ENCODE measurements at places on chromosomes 4 and X.

GRCh38 chr4:40596522-40596921 is 33.1 kb downstream of the RBM47 start:
- no peak for DNase-seq

- no peak for DNase-seq
Observed at GRCh38 chrX:15748841-15749240, 10.8 kb downstream of the CA5B start.

- no peak for DNase-seq
Observed at GRCh38 chr4:165328708-165329107, 1.2 kb downstream of the MSMO1 start.

DNA sequence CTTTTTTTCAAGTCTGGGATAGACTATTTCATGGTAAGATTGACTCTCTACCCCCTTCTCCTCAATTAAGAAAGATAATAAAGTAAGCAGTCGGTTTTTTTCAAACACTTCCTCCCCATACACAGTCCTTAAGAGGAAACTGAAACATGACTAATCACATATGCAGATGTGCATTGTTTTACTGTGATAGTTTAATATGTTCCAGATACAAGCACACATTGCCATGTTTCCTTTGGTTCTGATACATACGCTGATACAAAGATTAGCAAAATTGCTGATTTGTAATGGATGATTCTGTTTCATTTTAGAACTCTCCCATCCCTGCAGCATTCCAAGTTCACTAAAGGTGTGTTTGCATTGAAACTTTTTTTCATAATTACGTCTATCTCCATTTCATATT is 76.1 kb downstream of the FBXO8 start:
- DNase-seq: no peak

DNA sequence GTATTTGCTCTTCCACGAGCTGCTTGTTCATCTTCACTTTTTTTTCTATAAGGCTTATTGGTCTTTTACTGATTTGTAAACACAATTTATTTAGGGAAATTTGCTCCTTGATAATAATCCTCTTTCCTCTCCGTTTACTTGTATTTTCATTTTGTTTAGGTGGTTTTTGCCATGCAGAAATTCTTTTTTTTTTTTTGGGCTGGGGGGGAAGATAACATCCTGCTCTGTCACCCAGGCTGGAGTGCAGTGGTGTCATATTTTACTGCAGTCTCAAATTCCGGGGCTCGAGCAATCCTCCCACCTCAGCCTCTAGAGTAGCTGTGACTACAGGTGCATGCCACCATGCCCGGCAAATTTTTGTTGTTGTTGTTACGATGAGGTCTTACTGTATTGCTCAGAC is 31.6 kb upstream of the BRS3 start:
- no peak for DNase-seq

DNA sequence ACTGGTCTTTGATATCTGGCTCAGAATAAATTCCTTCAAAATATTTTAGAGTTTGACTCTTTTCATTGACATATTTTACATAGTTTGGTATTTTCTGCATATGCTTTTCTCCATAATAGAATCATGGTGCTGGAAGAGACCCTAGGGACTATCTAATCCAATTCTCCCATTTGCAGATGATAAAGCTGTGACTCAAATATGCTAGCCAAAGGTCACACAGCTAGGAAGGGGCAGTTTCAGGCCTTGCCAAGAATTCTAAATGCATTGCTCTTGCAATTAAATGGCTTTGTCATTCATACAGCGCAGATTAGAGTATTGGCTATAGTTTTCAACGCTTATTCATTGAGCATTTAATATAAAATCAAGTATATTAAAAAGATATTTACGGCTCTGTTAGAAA is 374.1 kb upstream of the RASGEF1B start:
- DNase-seq: no peak

DNA sequence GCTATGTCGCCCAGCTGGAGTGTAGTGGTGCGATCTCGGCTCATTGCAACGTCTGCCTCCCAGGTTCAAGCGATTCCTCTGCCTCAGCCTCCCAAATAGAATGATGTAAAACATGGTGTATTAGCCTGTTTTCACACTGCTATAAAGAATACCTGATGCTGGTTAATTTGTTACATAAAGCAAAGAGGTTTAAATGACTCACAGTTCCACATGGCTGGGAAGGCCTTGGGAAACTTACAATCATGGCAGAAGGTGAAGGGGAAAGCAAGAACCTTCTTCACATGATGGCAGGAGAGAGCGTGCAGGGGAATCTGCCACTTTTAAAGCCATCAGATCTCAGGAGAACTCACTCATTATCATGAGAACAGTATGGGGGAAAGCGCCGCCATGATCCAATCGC is 1191.8 kb downstream of the ARAP2 start:
- DNase-seq: no peak

- DNase-seq: no peak
Observed at GRCh38 chrX:16796298-16796697, 10.0 kb downstream of the TXLNG start.

DNA sequence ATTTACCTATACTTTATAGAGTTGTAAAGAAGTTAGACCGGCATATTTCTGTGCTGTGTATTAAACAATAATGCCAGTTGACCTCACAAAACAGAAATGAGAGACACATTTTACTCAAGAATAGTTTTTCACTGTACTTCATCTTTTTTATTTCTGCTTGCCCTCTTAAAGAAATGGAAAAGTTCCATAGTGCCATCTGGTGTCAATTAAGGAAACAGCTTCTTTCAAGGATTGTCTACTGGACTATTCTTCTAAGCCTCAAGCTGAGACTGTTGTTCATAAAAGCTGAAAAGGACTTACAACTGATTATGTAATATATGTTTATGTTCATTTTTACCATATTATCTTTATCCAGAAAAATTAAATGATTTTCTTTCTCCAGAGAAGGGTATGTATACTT is 1523.7 kb downstream of the ARAP2 start:
- DNase-seq: no peak

GRCh38 chr4:129337228-129337620 is 241.3 kb downstream of the C4orf33 start:
- DNase-seq: no peak

GRCh38 chr4:111689731-111690130 is 455.5 kb upstream of the FAM241A start:
- DNase-seq: no peak

DNA sequence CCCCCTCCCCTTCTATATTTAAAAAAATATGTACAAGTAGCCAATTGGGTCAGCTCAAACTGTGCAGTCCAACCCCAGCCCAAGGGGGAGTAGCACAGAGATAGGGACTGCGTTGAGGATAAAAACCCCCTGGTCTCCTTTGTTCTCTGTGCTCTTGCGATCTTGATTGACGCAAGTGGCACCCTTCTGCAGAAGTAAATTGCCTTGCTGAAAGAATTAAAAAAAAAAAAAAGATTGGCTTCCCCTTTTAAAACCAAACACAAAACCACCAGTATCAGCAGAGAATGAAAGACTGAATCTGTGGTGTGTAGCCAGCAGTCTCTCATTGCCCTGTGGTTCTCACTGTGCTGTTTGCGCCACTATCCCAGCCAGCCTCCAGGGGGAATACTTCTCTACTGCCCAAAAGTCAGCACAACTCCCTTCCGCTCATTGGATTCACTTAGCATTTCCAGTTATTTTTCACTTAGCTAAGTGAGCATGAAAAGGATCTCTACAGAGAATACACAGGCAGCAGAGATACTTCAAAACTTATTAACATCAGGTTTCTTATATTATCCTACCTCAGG is 29.7 kb downstream of the MANBA start:
- DNase-seq: no peak

DNA sequence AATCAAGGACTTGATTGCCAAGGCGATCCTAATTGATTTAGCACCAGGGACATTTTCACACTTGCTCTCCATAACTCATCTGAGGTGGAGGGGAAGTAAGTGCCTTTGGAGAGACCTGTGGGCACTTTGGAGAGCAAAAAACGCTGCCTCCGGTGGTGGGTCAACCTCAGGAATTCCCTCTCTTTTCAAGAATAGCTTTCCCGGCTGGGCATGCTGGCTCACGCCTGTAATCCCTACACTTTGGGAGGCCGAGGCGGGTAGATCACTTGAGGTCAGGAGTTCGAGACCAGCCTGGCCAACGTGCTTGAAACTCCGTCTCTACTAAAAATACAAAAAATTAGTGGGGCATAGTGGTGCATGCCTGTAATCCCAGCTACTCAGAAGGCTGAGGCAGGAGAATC is 49.2 kb downstream of the PRPS1 start:
- DNase-seq: no peak

DNA sequence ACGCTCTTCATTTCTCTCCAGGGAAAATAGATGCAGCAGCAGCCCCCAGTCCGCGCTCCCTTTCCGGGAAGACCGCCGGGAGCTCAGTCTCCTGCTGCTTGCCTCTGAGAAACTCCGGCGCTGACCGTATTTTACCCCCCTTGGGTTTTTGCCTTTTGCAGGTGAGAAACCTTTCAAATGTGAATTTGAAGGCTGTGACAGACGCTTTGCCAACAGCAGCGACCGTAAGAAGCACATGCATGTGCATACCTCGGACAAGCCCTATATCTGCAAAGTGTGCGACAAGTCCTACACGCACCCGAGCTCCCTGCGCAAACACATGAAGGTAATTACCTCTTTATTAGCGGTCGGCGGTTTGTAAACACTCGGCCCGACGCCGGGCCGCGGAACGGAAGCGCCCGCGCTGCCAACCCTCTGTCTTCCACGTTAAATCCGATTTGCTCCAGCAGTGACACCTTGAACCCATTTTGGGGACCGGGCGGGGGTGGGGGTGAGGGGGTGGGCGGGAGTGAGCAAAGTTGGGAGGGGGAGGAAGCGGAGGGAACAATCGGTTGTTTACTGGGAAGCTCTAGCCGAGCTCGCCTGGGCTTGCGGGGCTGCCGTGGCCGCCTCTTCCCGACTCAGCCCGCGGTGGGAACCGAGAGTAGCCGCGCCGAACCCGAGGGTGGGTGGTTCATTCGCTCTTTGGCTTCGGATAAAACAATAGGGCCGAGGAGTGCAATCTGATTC is 3.0 kb downstream of the ZIC3 start:
- DNase-seq: no peak

DNA sequence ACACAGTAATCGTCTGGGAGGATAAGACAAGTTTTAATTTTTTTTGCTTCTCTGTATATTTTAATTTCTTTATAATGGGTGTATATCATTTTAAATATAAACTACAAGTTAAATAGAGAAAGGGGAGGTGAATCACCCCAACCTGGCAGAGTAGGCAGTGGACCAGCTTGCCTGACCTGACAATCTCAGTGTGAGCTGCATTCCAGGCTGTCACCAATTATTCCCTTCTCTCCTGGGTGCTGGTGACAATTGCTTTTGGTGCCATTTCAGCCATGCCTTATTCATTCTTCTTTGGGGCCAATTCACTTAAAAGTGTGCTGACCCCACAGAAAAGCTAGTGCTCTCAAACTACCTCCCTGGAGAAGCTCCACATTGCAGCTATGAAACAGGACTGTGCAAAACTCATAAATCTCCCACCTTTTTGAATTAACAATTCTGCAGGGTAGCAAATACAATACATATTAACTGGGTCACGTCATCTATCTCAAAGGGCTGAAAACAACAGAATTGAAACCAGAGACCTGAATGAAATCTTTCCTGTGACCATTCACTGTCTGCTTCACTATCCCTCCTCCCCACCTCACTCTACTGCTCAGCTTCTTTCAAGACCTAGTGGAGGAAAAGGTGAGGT is 359.0 kb downstream of the HS3ST1 start:
- DNase-seq: no peak

DNA sequence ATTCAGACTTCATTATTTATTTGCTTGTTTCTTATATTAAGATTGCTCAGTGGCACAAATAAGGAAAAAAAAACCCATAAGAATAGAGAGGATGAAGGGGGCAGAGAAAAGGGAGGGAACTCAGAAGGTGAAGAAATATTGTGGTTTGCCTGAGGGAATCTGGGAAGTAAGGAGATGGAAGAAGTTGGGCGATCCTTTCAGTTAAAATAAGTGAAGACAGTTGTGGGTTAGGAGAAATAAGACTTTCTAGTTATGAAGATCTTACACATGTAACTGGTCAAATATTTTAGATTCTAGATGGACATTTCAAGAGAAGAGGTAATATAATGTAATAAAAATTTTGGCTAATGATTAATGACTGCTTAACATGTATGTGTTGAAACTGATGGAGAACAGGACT is 138.7 kb upstream of the LIMCH1 start:
- DNase-seq: no peak

GRCh38 chr4:8917321-8917811 is 45.7 kb upstream of the HMX1 start:
- no peak for DNase-seq

DNA sequence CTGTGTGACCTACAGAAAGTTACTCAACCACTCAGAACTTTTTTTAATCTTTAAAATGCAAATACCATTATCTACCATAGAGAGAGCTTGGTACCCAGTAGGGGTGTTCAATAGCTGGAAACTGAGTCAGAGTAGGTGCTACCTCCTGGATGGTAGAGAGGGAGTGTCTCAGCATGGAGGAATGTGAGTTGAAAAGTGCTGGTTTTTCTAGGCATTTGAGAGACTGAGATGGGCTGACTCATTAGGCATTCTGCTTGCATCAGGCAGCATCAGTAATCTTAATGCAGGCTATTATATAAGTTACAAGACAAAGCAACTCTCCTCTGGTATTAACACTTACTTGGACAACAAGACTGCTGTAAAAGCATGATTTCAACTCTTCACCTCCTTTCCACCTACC is 70.9 kb upstream of the ARHGEF9 start:
- no peak for DNase-seq

DNA sequence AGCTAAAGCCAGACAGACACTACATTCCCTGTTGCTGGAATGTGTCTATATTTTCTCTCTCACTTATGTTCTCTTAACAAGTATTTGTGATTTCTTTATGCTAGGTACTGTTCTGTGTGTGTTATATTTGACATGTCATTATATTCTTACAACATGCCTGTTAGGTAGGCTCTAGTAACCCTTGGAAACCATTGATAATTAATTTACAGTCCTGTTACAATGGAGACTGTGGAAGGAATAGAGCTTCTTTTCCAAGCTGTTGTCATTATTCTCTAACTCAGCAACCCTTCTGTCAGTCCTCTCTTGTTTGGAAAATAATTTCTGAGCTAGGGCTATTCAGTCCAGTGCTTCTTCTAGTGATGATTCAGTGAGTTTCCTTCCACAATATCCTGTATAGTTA is 419.1 kb upstream of the BOD1L1 start:
- no peak for DNase-seq

DNA sequence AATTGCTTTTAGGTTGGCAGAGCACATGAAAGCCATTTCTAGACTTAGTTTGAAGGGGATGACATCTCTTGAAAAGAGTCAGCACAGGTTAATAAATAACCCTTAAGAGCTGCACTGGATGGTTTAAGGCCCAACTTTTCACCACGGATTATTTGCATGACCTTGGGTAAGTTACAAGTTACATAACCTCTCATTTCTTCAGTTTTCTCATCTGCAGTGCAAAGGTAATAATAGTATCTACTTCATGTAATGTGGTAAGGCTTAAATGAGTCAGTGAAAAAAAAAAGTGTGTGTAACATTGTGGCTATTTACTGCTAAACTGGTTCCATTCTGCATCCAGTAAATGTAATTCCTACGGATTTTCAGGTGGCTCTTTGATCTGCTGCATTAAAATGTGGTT is 715.8 kb downstream of the CCSER1 start:
- no peak for DNase-seq

GRCh38 chr4:142435599-142436235 is 410.4 kb downstream of the INPP4B start:
- no peak for DNase-seq

GRCh38 chrX:16593801-16594200 is 56.2 kb upstream of the S100G start:
- DNase-seq: no peak

GRCh38 chrX:24372021-24372763 is 11.8 kb downstream of the SUPT20HL1 start:
- no peak for DNase-seq

GRCh38 chrX:24963823-24964222 is 51.9 kb downstream of the ARX start:
- DNase-seq: no peak

Data from stimulated activated CD8-positive, alpha-beta memory T cell treated with anti-CD3 and anti-CD28 coated beads, Interleukin-7, amount 100 ng/mL, for 4 hours (primary cell).